Uterus (tissue), 4 donors: ENCODE measurements at places on chromosomes 12 and 14. TPM values are rescaled to one million over a fixed set of nuclear protein-coding genes. Genes with fewer than 3 reads are reported as not detected.

DNA sequence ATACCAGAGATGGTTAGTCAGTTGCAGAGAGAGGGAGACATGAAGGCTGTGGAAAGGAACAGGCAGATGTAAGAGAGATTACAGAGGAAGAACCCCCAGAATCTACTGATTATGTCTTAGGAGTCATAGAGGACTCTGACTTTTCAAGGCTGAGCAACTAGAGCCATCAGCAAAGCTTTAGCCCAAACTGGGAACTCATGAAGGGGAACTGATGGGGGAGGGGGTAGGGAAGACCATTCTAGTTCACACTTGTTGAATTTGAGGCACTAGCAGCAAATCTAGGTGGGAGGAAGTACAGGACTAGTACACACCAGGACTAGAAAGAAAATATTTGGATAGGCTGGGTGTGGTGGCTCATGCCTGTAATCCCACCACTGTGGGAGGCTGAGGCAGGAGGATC lies 10.1 kb downstream of the LGALS3 start:
- no peak for DNase-seq

GRCh38 chr12:79322905-79323304 lies 367.9 kb downstream of the PAWR start:
- no peak for DNase-seq

- DNase-seq, result no peak
Measured at GRCh38 chr12:29131539-29131938, 17.5 kb upstream of the FAR2 start.

- no peak for DNase-seq
Measured at GRCh38 chr14:68853749-68854148, 60.9 kb upstream of the ZFP36L1 start.

The NKX2-1 gene
- not detected for total RNA-seq
